Stimulated activated CD8-positive, alpha-beta memory T cell treated with anti-CD3 and anti-CD28 coated beads, Interleukin-4, amount 100 ng/mL, for 1 hour (primary cell): ENCODE measurements at places on chromosomes 12 and 14.

DNA sequence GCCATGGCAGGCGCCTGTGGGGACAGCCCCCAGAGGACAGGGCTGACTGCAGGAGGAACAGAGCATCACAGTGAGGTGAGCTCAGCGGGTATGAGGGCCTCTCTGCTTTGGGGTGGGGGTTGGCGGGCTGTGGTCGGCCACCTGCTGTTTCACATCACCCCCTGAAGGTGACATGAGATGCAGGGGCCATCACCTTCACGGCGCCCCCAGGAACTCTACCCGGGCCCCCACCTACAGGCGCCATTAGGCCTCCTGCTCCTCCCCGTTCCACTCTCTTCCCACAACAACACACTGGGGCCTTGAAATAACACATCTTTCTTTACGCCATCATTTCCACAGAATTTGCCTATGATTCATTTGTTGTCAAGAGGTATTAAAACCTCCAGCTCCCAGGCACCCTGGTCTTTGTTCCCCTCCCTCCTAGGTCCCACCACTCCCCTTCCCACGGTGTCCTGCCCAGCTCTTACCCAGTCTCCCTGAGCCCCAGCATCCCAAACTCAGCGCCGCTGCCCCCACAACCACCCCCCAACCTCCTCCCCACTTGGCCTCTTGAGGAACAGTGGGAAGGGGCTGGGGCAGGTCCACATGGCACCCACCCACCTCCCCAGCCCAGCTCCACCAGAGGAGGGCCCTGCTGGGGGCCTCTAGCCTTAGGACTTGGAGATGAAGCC lies 12.7 kb upstream of the HDAC7 start:
- no peak for DNase-seq

- no peak for DNase-seq
Measured at GRCh38 chr14:63475761-63476160, 67.4 kb downstream of the PPP2R5E start.

GRCh38 chr12:57159311-57159710 lies 11.9 kb upstream of the LRP1-AS start:
- no peak for DNase-seq

- DNase-seq: no peak
Measured at GRCh38 chr12:64612843-64613242, 2.5 kb downstream of the RASSF3 start.

GRCh38 chr14:76181546-76181945 lies 29.8 kb downstream of the GPATCH2L start:
- DNase-seq: no peak

GRCh38 chr14:68968051-68968450 lies 11.1 kb downstream of the ACTN1 start:
- DNase-seq: no peak

DNA sequence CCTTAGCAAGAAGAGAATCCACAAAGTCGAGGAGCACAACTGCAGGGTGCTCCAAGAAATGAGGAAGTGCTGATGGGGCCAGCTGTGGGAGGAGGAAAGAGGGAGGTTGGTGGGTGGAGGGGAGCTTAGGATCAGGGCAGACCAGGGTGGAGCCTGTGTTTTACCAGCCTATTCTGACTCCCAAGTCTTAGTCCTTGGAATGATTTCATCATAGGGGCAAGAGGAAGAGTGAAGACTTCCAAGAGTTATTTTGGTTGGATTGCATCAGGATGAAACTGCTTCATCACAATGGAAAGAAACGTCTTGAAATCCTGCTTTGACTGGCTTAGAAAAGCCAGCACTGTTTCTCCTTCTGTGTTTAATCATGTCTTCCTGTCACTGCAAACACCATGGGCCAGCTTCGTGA lies 194.0 kb downstream of the DPF3 start:
- DNase-seq: no peak
